A549 treated with Hydrocortisone at 1 μM for 4 hours (cell line): ENCODE measurements at places on chromosomes 7 and 10. TPM values are rescaled to one million over a fixed set of nuclear protein-coding genes. Genes with fewer than 3 reads are reported as not detected.

The ZNF107 gene
- 1.9 to 3.8 TPM (median 2.2 TPM) in 5 replicates for total RNA-seq

The RFC2 gene
- 52.4 to 62.4 TPM (median 54.2 TPM) in 5 replicates for total RNA-seq

The PLEKHA1 gene
- 14.9 to 27.3 TPM (median 21.3 TPM) in 5 replicates for total RNA-seq

The EVX1 gene
- total RNA-seq = 0.07 to 0.22 TPM (median 0.13 TPM) in 5 replicates

The CELF2 gene
- 0.07 to 0.12 TPM in 2 of 5 replicates, not detected in the others for total RNA-seq

The TMEM130 gene
- total RNA-seq = 0.24 to 0.59 TPM (median 0.31 TPM) in 5 replicates

The PDK4 gene
- total RNA-seq = 19.8 to 29.9 TPM (median 26.9 TPM) in 5 replicates

The CPA4 gene
- total RNA-seq = 3.1 to 8.4 TPM (median 4.1 TPM) in 5 replicates

The SDK1 gene
- total RNA-seq = 0.37 to 0.61 TPM (median 0.45 TPM) in 5 replicates

The MARVELD1 gene
- total RNA-seq = 43.3 to 55.7 TPM (median 54.3 TPM) in 5 replicates

The HELLS gene
- 22.6 to 36.2 TPM (median 24.8 TPM) in 5 replicates for total RNA-seq

The COL26A1 gene
- total RNA-seq = 0.41 to 0.67 TPM (median 0.59 TPM) in 5 replicates

The GPR37 gene
- total RNA-seq = 0.51 to 0.85 TPM (median 0.67 TPM) in 5 replicates

The PITX3 gene
- 0.63 to 1.4 TPM (median 1.2 TPM) in 5 replicates for total RNA-seq

The TSC22D4 gene
- total RNA-seq = 48.4 to 67.7 TPM (median 57.8 TPM) in 5 replicates

The UNCX gene
- 0.05 to 0.08 TPM (median 0.07 TPM) in 3 of 5 replicates, not detected in the others for total RNA-seq

The PTTG1IP2 gene
- total RNA-seq = not detected in 5 replicates

The ARHGEF35 gene
- total RNA-seq = 0.37 to 0.68 TPM (median 0.39 TPM) in 5 replicates

The OR9A2 gene
- not detected in 5 replicates for total RNA-seq

The VAX1 gene
- 1.3 to 1.6 TPM (median 1.5 TPM) in 5 replicates for total RNA-seq

The PRSS58 gene
- not detected in 5 replicates for total RNA-seq

The AKR1C8 gene
- not detected in 5 replicates for total RNA-seq

The RASA4B gene
- 1.2 to 2.1 TPM (median 1.6 TPM) in 5 replicates for total RNA-seq

The SMNDC1 gene
- total RNA-seq = 45.5 to 50.3 TPM (median 49.0 TPM) in 5 replicates

The VPS41 gene
- total RNA-seq = 19.0 to 34.6 TPM (median 23.3 TPM) in 5 replicates

The GALNT17 gene
- total RNA-seq = not detected in 5 replicates

The CLDN12 gene
- total RNA-seq = 24.9 to 38.0 TPM (median 34.2 TPM) in 5 replicates

The PRPS1L1 gene
- total RNA-seq = not detected in 5 replicates

The HTR5A gene
- total RNA-seq = not detected in 5 replicates

The TCAF2 gene
- total RNA-seq = 0.89 to 1.7 TPM (median 1.2 TPM) in 5 replicates

The ZKSCAN1 gene
- total RNA-seq = 7.0 to 11.8 TPM (median 10.2 TPM) in 5 replicates

The ACSL5 gene
- 0.29 to 0.46 TPM (median 0.41 TPM) in 5 replicates for total RNA-seq

The EPO gene
- total RNA-seq = not detected in 5 replicates

The IFIT2 gene
- total RNA-seq = 1.4 to 2.7 TPM (median 2.0 TPM) in 5 replicates

The PRTFDC1 gene
- 15.8 to 19.8 TPM (median 17.5 TPM) in 5 replicates for total RNA-seq

The IFIT1B gene
- not detected in 5 replicates for total RNA-seq

The NKX1-2 gene
- total RNA-seq = 0.03 TPM in 4 of 5 replicates, not detected in the other

The FAM25C gene
- 0.59 to 2.9 TPM (median 0.93 TPM) in 4 of 5 replicates, not detected in the other for total RNA-seq

The OR13A1 gene
- total RNA-seq = 0.05 TPM in 1 of 5 replicates, not detected in the others

The SCIN gene
- total RNA-seq = 0.28 to 0.44 TPM (median 0.36 TPM) in 5 replicates

The STAG3 gene
- 0.07 to 0.52 TPM (median 0.15 TPM) in 5 replicates for total RNA-seq

The KRIT1 gene
- 20.4 to 34.4 TPM (median 24.1 TPM) in 5 replicates for total RNA-seq

The MRC1 gene
- 0.02 to 0.03 TPM (median 0.03 TPM) in 4 of 5 replicates, not detected in the other for total RNA-seq

The CALHM1 gene
- not detected in 5 replicates for total RNA-seq

The OR9A4 gene
- not detected in 5 replicates for total RNA-seq

The STOX1 gene
- total RNA-seq = 0.53 to 0.82 TPM (median 0.70 TPM) in 5 replicates

The GPRIN2 gene
- 27.8 to 43.2 TPM (median 36.3 TPM) in 5 replicates for total RNA-seq

The SORCS1 gene
- not detected in 5 replicates for total RNA-seq

The UTF1 gene
- total RNA-seq = 0.10 TPM in 1 of 5 replicates, not detected in the others

The LLCFC1 gene
- total RNA-seq = not detected in 5 replicates

The DIP2C gene
- 9.6 to 14.7 TPM (median 12.9 TPM) in 5 replicates for total RNA-seq

The ST7 gene
- total RNA-seq = 22.4 to 25.1 TPM (median 22.9 TPM) in 5 replicates

The C10orf62 gene
- total RNA-seq = 0.10 to 0.16 TPM in 2 of 5 replicates, not detected in the others
